ENCODE measurements at places on chromosomes 7 and 10. TPM values are rescaled to one million over a fixed set of nuclear protein-coding genes. Genes with fewer than 3 reads are reported as not detected.

DNA sequence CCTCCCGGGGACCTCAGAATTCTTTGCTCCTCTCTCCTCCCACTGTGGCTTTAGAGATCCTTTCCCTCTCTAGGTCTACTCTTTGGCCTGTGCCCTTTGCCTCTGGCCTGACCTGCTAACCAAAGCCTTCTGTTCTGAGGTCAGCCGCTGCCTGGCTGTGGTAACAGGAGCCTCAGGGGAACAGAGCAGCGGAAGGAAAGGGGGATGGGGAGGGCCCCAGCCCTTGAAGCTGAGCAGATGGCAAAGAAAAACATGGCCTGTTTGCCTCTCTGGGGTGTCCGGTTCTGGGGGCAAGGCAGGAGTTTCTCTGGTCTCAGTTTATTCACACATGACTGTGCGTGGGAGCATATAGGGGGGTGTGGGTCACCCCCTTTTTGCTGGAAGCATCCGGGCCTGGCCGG, 28.2 kb downstream of the COL26A1 start:
- H3K36me3 ChIP-seq: no peaks in the 10 kb centered on the region
- H3K4me3 ChIP-seq: no peak overlapping the region
- H3K4me1 ChIP-seq: no peaks in the 10 kb centered on the region
- peaks cover 11% of the 10 kb centered on the region for H3K27me3 ChIP-seq
- peak; percentile 27 for DNase-seq
- no peak overlapping the region for H3K27ac ChIP-seq

- H3K4me1 ChIP-seq: peaks cover 27% of the 10 kb centered on the region
- H3K27me3 ChIP-seq: peaks cover 13% of the 10 kb centered on the region
- no peaks in the 10 kb centered on the region for H3K36me3 ChIP-seq
Measured at GRCh38 chr7:150322114-150322832, 882 bp upstream of the LRRC61 start.

DNA sequence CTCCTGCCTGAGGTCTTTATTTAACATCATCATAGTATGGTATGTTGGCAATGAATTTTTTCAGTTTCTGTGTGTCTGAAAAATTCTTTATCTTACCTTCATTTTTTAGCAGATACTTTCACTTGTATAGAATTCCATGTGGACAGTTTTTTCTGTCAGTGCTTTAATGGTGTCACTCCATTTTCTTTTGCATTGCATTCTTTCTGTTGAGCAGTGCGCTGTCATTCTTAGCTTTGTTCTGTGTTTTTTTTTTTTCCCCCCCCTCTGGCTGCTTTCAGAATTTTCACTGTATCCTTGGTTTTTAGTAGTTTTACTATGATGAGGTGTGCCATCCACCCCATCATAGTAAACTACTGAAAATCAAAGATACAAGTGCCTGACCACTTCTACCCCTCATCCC, 120.7 kb downstream of the LRMDA start:
- no peaks in the 10 kb centered on the region for H3K27me3 ChIP-seq
- no peak overlapping the region for H3K27ac ChIP-seq
- DNase-seq: no peak

- H3K36me3 ChIP-seq: no peaks in the 10 kb centered on the region
- peaks cover 67% of the 10 kb centered on the region for H3K4me1 ChIP-seq
- no peak for DNase-seq
- peak overlapping the region; percentile 4 for H3K27ac ChIP-seq
Measured at GRCh38 chr7:55568613-55569268, 3.6 kb downstream of the VOPP1 start.

- no peak overlapping the region for H3K4me3 ChIP-seq
- no peaks in the 10 kb centered on the region for H3K27me3 ChIP-seq
- no peaks in the 10 kb centered on the region for H3K36me3 ChIP-seq
- no peak overlapping the region for H3K27ac ChIP-seq
- H3K4me1 ChIP-seq: peaks cover 20% of the 10 kb centered on the region
- no peak for DNase-seq
Measured at GRCh38 chr7:115060095-115060870, 138.4 kb downstream of the MDFIC start.

- peaks cover 11% of the 10 kb centered on the region for H3K36me3 ChIP-seq
- H3K4me1 ChIP-seq: no peaks in the 10 kb centered on the region
- no peaks in the 10 kb centered on the region for H3K27me3 ChIP-seq
- H3K27ac ChIP-seq: no peak overlapping the region
- H3K4me3 ChIP-seq: no peak overlapping the region
- no peak for DNase-seq
Measured at GRCh38 chr7:16993543-16993942, 111.8 kb upstream of the AGR3 start.

GRCh38 chr7:138804618-138805017, 6.6 kb upstream of the ATP6V0A4 start:
- H3K27me3 ChIP-seq: no peaks in the 10 kb centered on the region
- no peak for DNase-seq
- H3K36me3 ChIP-seq: no peaks in the 10 kb centered on the region
- H3K4me1 ChIP-seq: no peaks in the 10 kb centered on the region
- no peak overlapping the region for H3K4me3 ChIP-seq
- H3K27ac ChIP-seq: no peak overlapping the region

DNA sequence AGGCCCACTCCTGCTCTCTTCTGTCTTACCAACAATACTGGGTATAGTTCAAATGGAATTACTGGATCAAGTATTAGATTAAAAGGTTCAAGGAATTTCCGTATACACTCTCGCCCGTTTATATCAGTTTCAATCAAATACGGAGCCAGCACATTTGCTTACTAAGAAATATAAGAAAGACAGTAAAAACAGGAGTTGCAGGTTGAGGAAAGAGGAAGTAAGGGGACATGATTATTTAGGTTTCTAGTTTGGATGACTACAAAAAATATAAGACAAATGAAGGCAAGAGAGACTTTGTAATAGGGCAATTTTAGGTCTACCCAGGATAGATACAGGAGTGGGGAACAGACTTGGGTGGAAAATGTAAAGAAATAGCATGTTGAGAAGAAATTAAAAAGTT, 109.9 kb upstream of the ABI1 start:
- H3K36me3 ChIP-seq: peaks cover 11% of the 10 kb centered on the region
- no peaks in the 10 kb centered on the region for H3K27me3 ChIP-seq
- DNase-seq: no peak
- no peaks in the 10 kb centered on the region for H3K4me1 ChIP-seq

GRCh38 chr10:36163827-36164226, 521.7 kb upstream of the FZD8 start:
- no peaks in the 10 kb centered on the region for H3K4me1 ChIP-seq
- DNase-seq: no peak
- no peaks in the 10 kb centered on the region for H3K36me3 ChIP-seq
- H3K4me3 ChIP-seq: no peak overlapping the region

DNA sequence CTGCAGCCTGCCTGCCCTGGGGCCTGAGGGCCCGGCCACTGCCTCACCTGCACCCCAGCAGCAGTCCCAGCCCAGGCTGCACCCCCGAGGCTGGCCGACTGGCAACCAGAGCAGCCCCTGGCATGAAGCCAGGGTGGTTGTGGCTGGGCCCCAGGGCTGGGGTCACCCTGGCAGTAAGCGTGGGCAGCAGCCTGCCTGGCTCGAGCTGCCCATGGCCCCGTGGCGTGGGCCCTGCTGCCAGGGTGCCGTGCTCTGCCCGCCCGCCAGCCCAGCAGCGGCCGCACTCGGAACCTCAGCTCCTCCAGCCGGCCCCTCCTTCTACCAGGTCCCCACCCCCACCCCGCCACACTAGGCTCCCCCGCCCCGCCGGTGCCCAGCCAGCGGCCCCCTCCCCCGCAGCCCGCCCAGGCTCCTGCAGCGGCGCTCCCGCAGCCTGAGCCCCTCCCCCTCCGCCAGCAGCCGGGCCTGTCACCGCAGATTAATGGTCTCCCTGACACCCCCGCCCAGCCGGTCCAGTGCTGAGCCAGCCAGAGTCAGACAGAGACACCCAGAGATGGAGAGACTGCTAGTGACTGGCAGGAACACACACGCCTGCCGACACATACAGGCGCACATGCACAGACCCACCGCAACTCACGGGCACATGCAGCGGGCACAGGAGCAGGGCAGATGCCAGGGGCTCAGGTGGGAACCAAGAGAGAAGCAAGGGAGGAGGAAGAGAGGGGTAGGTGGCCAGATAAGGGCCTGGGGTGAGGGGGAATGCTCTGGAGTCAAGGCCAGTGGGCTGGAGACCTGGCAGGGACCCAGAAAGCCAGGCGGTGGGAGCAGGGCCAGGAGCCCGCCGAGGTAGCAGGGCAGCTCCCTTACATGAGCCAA, 22.4 kb downstream of the KCNH2 start:
- H3K27ac ChIP-seq: peak overlapping the region; percentile 80
- H3K4me1 ChIP-seq: peaks cover 25% of the 10 kb centered on the region
- H3K36me3 ChIP-seq: no peaks in the 10 kb centered on the region
- DNase-seq: no peak
- H3K27me3 ChIP-seq: peaks cover 46% of the 10 kb centered on the region

GRCh38 chr7:26013551-26014083, 138.4 kb upstream of the NFE2L3 start:
- no peaks in the 10 kb centered on the region for H3K27me3 ChIP-seq
- H3K36me3 ChIP-seq: no peaks in the 10 kb centered on the region
- H3K4me3 ChIP-seq: no peak overlapping the region
- no peak for DNase-seq

- DNase-seq: no peak
- H3K4me1 ChIP-seq: no peaks in the 10 kb centered on the region
- no peaks in the 10 kb centered on the region for H3K36me3 ChIP-seq
Measured at GRCh38 chr10:10295537-10295936, 722.1 kb upstream of the CELF2 start.

DNA sequence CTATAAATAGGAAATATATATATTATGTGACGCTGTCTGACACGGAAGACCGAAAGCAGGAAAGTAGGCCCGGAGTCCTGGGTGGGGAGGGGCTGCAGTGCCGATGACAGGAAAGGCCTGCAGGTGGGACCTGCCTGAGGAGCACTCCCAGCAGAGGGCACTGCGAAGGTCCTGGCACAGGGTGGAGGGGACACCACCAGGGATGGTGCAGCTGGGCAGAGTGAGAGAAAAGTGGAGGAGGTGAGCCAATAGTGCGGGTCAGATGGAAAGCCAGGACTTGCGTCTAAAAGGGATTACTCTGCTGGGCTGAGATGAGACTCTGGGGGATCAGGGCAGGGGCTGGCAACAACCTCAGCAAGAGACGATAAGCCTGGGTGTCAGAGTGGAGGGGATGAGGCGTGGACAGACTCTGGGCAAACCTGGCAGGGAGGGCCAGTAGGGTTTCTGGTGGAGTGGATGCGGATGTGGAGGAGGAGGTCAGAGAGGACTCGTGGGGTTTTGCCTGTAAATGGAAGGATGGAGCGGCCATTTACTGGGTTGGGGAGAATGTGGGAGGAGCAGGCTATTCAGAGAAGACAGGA, 118.2 kb upstream of the ZNF746 start:
- H3K4me3 ChIP-seq: no peak overlapping the region
- no peak overlapping the region for H3K27ac ChIP-seq
- H3K27me3 ChIP-seq: no peaks in the 10 kb centered on the region
- peaks cover 59% of the 10 kb centered on the region for H3K36me3 ChIP-seq

DNA sequence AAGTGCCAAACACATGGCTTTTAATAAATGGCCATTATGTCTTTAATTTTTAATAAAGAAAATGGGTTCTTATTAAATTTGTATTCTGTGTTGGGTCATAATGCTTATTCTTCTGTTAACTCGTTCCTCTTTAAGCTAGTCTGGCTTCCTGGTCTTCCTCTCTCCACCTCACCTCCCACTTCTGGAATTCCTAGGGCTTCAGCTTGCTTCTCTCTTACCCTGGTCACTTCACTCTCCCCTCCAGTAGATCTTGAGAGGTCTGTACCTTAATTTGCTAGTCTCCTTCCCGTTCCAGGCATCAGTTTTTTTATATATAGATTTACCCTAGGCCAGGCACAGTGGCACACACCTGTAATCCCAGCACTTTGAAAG, 111.2 kb downstream of the RALA start:
- H3K4me1 ChIP-seq: no peaks in the 10 kb centered on the region
- DNase-seq: no peak
- H3K36me3 ChIP-seq: no peaks in the 10 kb centered on the region
- no peaks in the 10 kb centered on the region for H3K27me3 ChIP-seq
- H3K4me3 ChIP-seq: peak overlapping the region; percentile 62

DNA sequence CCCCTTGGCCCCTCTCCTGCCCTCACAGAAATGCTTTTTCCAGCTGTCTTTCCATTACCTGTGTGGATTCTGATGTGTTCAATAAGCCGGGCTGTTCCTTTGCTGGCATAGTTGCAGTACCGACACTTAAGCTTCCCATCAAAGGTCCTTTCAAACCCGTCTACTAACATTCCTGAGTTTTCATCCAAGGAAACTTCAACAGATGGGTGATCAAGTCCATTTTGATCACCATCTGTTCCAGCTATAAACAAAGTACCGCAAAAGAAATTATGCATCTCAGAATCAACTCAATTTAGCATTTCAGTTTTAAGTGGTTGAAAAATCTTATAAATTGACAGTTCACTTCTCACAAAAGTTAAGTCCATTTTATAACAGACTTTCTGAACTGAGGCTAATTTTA, 12.7 kb downstream of the IKZF5 start:
- H3K4me3 ChIP-seq: no peak overlapping the region
- H3K36me3 ChIP-seq: no peaks in the 10 kb centered on the region
- no peaks in the 10 kb centered on the region for H3K4me1 ChIP-seq
- H3K27me3 ChIP-seq: no peaks in the 10 kb centered on the region

DNA sequence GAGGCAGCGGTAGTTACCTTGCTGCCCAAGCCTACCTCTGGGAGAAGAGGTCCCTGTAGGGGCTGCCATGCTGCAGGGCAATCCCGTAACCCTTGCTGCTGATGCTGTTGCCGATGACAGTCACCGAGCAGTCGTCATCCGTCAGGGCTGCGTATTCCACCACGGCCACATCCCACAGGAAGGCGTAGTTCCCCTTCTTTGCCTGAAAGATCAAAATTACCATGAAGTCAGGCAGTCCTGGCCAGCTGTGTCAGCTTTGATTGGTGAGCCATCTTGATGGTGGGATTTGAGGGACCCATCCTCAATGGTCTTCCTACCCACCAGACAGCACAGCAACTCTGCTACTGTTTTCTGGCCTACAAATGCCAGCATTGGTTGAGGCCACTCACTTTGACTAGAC, 746.8 kb downstream of the GRID1 start:
- no peak overlapping the region for H3K27ac ChIP-seq
- no peaks in the 10 kb centered on the region for H3K4me1 ChIP-seq
- no peak for DNase-seq
- no peak overlapping the region for H3K4me3 ChIP-seq
- H3K36me3 ChIP-seq: no peaks in the 10 kb centered on the region
- no peaks in the 10 kb centered on the region for H3K27me3 ChIP-seq

GRCh38 chr10:51001587-51001986, 72.7 kb upstream of the PRKG1 start:
- peaks cover 6% of the 10 kb centered on the region for H3K27me3 ChIP-seq
- DNase-seq: no peak
- no peak overlapping the region for H3K27ac ChIP-seq
- no peaks in the 10 kb centered on the region for H3K36me3 ChIP-seq
- no peak overlapping the region for H3K4me3 ChIP-seq
- no peaks in the 10 kb centered on the region for H3K4me1 ChIP-seq

C10orf53 gene
- total RNA-seq: not detected

HOXA6 gene
- total RNA-seq: 23.3 TPM

HOXA11 gene
- 10.4 TPM for total RNA-seq

SHH gene
- total RNA-seq: 14.7 TPM

PNLIP gene
- total RNA-seq: 2.1 TPM

KDM7A gene
- 34.5 TPM for total RNA-seq

SLC29A4 gene
- total RNA-seq: 2.9 TPM
